ENCODE measurements at places on chromosomes 3 and 15.

DNA sequence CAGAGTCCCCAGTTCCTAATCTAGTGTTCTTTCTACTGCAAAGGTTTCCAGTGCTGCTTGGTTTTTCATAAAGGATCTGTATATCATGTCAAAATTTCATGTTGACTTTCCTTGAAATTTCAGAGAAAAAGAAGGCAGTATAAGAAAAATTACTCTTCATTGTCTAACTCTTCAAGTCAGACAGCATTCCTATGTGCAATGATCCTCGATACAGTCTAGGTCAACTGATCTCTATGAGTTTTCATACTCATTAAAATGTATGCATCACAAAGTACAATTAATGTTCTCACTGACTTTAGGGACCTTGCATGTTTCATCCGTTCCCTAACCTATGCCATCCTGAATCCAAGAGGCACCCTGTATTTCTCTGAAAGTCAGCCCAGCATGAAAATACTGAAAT is 317.3 kb downstream of the ZBTB20 start:
- no peak for DNase-seq

DNA sequence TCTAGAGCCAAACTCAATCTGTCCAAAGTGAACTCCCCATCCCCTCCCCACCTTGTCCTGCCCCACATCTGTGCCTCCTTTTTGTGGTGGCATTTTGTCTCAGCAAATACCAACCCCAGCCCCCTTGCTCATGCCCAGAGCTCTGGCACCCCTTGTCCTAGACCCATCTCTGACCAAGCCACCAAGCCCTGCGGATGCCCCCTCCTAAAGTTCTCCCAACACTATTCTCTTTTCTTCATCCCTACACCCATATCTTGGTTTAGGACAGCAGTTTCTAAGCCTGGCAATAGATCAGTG is 17.7 kb downstream of the ACAA1 start:
- DNase-seq, result no peak

DNA sequence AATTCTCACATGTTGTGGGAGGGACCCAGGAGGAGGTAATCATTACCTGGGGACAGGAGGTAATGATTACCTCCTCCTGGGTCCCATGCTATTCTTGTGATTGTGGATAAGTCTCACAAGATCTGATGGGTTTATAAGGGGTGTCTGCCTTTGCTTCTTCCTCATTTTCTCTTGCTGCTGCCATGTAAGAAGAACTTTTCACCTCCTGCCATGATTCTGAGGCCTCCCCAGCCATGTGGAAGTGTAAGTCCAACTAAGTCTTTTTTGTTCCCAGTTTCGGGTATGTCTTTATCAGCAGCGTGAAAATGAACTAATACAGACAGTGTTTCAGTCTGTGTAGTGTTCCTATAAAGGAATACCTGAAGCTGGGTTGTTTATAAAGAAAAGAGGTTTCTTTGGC is 13.1 kb upstream of the KCTD6 start:
- DNase-seq, result no peak

DNA sequence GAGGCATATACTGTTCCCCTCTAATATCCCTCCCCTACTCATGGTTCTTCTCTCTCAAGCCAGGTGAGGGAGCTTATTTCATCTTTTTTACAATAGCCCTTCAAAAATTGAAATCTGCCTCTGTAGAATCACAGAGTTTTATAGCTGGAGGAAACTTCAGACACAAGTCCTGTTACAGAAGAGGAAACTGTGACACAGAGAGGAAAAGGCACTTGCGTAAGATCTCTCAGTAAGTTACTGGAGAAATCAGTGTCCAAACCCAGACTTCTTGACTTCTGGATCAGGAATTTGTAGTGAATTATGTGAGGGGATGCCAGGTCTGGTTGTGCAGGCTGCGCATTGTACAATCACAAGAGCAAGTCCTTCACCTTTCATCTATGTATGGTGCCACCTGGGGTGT is 4.6 kb downstream of the FGD5 start:
- no peak for DNase-seq

- DNase-seq, result no peak
Measured at GRCh38 chr3:31255007-31255581, 277.6 kb upstream of the STT3B start.

DNA sequence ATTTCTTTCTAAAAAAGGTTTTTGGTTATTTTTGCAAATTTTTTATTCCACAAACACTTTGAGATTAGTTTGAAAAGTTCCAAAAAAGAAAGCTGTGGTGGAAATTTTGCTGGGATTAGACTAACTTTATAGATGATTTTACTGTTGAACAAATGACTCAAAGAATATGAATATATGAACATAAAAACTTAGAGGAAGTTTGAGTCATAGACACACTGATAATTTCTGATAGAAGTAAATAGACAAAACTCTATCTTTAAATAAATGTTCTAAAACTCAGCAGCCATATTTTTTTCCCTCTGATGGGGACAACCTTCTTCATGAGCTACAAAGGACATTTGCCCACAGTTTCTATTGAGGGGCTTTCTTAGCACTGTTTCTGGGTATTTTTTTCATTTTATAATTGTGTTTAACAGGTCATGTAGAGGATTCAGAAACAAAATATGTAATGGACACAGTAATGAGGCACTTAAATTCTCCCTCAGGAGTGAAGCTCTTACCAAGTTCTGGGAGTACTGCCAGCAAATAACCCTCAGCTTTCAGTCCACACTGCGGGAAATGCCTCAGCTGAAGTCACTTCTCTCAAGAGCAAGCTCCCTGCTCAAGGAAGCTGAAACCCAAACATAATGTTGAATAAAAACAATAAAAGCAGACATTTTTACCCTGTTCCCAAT is 157.6 kb downstream of the NFKBIZ start:
- no peak for DNase-seq

- no peak for DNase-seq
Measured at GRCh38 chr15:57133127-57133968, 214.9 kb downstream of the TCF12 start.

DNA sequence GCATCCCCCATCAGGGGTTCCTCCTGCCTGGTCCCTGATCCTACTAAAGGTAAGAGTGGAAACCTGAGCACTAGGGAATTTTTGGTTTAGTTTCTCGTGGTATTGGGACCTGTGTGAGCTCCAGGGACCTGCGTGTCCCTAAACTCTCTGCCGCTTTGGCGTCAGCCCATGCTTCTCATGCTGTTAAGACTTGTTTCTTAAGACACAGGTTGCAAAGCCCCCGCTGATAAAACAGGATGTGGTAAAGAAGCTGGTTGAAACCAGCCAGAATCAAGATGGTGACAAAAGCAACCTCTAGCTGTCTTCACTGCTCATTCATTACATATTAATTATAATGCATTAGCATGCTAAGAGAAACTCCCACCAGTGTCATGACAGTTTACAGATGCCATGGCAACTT is 64.6 kb downstream of the LYZL4 start:
- DNase-seq, result no peak

- DNase-seq, result no peak
Measured at GRCh38 chr3:16090706-16091105, 83.8 kb upstream of the GALNT15 start.

DNA sequence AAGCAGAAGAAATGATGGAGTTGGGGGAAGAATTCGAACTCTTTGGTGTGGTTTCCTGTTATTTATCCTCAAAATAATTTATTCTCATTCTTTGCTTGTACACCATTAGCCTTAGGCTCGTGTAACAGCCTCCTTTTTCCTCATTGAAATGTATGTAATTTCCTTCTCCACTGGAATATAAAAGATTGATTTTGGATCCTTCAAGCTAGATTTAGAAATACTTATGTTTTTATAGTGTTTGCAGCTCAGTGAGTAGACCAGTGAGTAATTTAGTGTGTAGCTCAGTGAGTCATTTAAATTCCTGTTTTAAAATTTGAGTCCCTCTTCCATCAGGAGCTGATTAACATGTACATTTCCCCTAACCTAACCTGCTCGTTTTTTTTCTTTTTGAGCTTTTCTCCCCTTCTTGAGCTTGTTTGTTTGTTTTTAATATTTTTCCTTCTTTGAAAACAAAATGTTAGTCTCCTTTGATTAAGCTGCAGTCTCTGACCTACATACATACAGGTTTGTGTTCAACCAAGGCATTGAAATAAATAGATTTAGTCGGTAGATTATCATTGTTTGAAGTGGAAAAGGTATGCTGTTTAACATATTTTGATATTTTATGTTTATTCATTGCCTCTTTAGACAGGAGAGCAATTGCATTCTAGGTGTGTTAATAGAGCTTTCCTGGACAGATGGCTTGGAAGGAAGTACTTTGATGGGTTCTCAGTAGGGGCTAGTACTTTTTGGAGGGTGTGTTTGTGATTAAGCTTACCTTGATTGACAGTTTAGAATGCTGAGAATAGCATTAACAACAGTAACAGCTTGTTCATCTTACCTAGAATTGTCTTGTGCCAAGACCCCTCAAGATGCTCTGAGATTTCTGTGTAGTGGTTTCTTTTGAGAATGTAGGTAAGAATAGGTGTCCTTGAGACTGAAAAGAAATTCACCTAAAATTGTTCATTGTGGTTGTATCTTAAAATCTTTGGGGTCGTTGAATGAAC is 5.9 kb downstream of the USP3 start:
- DNase-seq, result no peak

GRCh38 chr15:39582977-39583595 is 2.2 kb downstream of the THBS1 start:
- DNase-seq, result no peak

GRCh38 chr3:143367171-143367570 is 247.6 kb downstream of the CHST2 start:
- no peak for DNase-seq

DNA sequence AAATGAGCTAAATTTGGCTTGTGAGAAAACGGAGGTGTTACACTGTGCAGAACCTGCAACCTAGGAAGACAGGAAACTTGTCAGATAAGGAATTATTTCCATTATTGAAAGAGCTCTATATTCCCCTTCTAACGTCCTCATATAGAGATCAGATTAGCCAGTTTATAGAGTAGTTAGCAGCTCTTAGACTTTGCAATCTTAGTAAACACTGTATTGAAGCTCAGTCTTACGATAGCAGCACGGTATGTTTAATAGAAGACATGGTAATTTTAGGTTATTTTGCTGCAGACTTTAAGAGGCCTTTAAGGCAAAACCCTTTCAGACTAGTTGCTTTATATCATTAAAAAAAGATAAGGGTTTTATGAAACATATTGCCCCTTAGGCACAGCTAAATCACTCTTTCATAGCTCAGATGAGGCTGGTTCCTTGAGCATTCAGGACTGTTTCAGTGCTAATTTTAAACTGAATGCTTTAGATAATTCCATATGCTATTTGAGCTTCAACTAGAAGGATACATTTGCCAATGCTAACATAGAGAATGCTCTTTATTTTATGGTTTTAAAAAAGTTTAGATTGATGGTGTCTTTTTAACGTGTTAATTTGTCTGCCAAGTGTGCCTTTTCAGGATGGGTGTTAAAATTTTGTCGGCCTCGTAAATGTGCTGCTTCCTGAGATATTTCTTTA is 234.3 kb downstream of the PYDC2 start:
- no peak for DNase-seq

GRCh38 chr15:39784125-39784524 is 1.5 kb upstream of the FSIP1 start:
- no peak for DNase-seq

GRCh38 chr3:14771593-14772497 is 46.9 kb upstream of the FGD5 start:
- no peak for DNase-seq

GRCh38 chr15:67564021-67564967 is 21.8 kb downstream of the MAP2K5 start:
- no peak for DNase-seq

DNA sequence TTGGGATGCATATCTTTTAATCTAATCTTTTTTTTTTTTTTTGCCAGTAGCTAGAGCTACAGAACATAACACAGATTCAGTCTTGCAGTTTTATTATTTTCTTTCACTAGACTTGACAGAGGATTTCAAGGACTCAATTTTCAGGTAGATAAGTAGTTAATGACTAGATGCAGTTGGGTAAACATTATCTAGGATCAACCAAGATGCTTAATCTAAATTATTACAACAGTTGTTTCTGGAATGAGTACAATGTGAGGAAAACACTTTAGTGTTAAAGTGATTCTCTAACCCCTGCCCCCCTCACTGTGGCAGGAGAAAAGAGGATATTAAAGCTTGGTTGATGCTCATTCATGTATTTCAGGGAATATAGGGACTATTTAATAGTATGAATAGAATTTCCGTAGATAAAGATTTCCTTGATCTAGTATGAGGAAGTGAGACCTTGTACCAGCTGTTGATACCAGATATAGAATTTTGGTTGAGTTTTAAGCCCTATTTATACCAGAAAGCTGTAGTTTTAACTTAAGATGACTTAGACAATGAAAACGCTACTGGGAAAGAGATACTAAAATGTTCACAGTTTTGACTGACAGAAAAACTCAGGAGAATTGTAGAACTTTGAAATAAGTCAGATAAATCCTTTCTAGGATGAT is 389.0 kb upstream of the C2CD4B start:
- no peak for DNase-seq

DNA sequence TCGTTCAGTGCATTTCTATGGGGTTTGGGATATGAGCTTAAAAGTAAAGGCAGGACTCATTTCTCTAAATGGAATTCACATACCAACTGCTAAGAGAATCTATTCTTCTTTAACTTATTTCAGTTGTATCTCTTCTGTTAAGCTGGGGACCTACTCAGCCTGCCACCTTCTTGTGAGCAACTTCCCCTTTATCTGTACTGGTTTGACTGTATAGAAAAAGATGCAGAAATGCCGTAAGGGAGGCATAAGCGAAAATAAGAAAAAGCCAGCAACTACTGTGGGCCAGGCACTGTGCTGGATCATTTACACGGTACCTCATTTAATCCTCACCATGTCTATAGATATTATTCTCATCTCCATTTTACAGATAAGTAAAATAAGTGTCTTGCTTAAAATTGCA is 38.4 kb downstream of the RBMS3 start:
- DNase-seq, result no peak

GRCh38 chr3:116030131-116030850 is 407.0 kb downstream of the GAP43 start:
- no peak for DNase-seq

DNA sequence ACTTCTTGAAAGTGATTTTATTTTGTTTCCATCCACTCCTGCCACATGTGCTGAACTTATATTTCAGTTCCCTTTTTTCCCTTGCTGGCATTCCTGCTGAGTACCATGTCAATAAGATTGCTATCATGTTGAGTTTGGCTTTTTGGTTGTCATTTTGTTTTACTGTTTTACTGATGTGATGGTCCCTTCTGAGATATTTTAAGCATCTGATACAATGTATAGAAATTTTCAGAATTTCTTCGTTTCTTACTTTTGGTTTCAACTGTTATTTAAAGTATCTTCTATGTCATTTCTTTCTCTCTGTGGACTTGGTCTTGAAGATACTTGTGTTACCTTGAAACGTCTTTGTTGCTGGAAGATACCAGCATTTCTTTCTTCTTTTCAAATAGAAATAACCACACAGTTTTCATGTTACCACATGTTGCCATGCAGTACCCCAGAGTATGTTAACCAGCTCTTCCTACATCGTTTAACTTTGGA is 14.1 kb downstream of the SIDT1 start:
- no peak for DNase-seq

DNA sequence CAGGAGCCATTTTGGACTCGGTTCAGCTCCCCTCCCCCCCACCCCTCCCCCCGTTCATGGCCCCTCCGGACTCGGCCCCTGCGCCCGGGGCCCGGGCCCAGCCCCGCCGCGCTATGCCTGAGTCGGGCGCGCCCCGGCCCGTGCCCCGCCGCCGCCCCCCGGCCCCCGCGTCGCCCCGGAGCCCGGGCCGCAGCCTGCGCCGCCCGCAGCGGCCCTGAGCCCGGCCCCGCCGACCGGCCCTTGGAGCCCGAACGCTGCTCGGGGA is 155 bp downstream of the ACVR2B start:
- DNase-seq, result no peak

GRCh38 chr15:93829115-93829870 is 402.1 kb upstream of the MCTP2 start:
- no peak for DNase-seq

- no peak for DNase-seq
Measured at GRCh38 chr15:99965376-99965775, 232.1 kb upstream of the LYSMD4 start.
